ENCODE measurements at places on chromosomes 12 and 14.
A peak's percentile ranks its signal among the peaks of the same experiment; 100 is the strongest.

GRCh38 chr14:29584992-29585391, 342.7 kb downstream of the PRKD1 start:
- H3K4me1 ChIP-seq = no peaks in the 10 kb centered on the region
- peak; percentile 16 for DNase-seq
- no peak overlapping the region for H3K4me3 ChIP-seq
- no peak overlapping the region for H3K27ac ChIP-seq

DNA sequence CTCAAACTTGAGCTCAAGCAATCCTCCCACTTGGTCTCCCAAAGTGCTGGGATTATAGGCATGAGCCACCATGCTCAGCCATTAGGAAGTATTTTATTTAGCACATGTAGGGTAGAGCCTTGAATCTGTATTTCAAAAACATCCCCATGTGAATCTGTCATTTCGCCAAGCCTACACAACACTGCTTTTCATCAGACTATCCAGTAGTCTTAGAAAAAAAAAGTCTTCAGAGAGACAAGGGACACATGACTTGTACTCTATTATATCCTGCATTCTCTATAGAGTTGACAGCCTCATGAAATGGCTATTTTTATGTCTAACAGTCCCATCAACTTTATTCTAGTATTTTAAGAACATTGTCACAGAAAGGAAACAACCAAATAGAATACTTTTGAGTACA, 35.4 kb downstream of the TM7SF3 start:
- no peak overlapping the region for H3K27ac ChIP-seq
- H3K36me3 ChIP-seq = no peaks in the 10 kb centered on the region
- no peaks in the 10 kb centered on the region for H3K27me3 ChIP-seq
- H3K4me1 ChIP-seq = no peaks in the 10 kb centered on the region
- H3K4me3 ChIP-seq = no peak overlapping the region

DNA sequence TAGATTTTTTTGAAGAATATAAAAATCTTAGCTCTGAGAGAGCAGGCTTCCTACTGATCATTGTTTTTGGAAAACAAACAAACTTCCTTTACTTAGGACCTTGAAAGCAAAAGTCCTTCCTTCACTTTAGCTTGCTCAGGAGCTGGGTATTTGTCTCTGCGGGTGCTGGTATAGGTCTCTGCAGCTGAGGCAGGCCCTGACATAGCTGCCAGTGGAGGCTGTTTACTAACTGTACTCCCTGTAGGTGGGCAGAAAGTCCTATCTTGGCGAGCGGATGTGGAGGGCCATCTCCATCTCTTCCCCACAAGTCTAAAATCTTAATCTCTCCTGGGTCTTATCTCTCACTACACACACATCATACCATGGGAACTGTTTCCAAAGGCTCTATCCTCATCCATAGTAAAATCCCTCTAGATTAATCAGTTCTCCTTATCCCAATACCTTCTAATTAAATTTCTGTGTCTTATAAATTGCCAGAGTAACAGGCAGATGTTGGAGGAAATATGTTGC, 4.1 kb upstream of the MIA2 start:
- no peak overlapping the region for H3K27ac ChIP-seq
- DNase-seq = no peak
- no peaks in the 10 kb centered on the region for H3K36me3 ChIP-seq
- H3K4me1 ChIP-seq = peaks cover 3% of the 10 kb centered on the region
- no peaks in the 10 kb centered on the region for H3K27me3 ChIP-seq

- no peaks in the 10 kb centered on the region for H3K36me3 ChIP-seq
- H3K4me3 ChIP-seq = peak within 1 kb of the TSS; percentile 70
- H3K27me3 ChIP-seq = peaks cover 10% of the 10 kb centered on the region
- H3K27ac ChIP-seq = peak within 1 kb of the TSS; percentile 60
Observed at GRCh38 chr14:69259527-69260189, at the start of gene GALNT16. GALNT16 (plus strand) TSS chr14:69260158; CDS start chr14:69260291, 133 bp downstream.

DNA sequence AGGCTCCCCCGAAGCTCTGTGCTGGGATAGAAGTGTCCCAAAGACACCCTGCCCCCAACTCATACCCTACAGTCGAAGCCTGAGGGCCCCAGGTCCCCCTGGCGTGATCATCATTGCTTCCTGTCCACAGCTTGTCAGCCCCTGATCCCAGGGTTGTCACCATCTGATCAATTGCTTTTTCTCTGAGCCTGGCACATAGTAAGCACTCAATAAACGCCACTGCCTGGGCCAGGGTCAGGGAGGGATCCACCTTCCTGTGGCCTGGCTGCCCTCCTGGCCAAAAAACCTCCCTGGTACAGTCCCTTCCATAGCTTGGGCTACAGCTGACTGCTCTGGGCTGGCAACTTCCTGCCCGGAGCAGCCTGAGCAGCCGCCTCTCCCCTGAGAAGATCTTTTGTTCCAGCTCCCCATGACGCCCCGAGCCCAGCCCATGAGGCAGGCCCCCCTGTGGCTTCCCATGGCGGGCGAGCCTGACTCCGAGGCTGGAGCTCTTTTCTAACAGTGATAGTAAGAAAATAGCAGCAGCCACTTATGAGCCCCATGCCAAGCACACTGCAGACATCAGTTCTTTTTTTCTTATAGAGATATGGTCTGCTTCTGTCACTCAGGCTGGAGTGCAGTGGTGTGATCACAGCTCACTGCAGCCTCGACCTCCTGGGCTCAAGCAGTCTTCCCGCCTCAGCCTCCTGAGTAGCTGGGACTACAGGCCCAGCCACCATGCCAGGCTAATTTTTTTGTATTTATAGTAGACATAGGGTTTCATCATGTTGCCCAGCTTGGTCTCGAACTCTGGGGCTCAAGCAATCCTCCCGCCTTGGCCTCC, 6.5 kb downstream of the SH2B3 start:
- H3K27ac ChIP-seq = peak overlapping the region; percentile 93
- no peak overlapping the region for H3K4me3 ChIP-seq
- H3K36me3 ChIP-seq = no peaks in the 10 kb centered on the region
- no peaks in the 10 kb centered on the region for H3K4me1 ChIP-seq
- no peaks in the 10 kb centered on the region for H3K27me3 ChIP-seq

GRCh38 chr14:104062281-104062680, 23.2 kb upstream of the ASPG start:
- no peaks in the 10 kb centered on the region for H3K27me3 ChIP-seq
- no peak overlapping the region for H3K4me3 ChIP-seq
- H3K27ac ChIP-seq = no peak overlapping the region
- H3K4me1 ChIP-seq = no peaks in the 10 kb centered on the region

DNA sequence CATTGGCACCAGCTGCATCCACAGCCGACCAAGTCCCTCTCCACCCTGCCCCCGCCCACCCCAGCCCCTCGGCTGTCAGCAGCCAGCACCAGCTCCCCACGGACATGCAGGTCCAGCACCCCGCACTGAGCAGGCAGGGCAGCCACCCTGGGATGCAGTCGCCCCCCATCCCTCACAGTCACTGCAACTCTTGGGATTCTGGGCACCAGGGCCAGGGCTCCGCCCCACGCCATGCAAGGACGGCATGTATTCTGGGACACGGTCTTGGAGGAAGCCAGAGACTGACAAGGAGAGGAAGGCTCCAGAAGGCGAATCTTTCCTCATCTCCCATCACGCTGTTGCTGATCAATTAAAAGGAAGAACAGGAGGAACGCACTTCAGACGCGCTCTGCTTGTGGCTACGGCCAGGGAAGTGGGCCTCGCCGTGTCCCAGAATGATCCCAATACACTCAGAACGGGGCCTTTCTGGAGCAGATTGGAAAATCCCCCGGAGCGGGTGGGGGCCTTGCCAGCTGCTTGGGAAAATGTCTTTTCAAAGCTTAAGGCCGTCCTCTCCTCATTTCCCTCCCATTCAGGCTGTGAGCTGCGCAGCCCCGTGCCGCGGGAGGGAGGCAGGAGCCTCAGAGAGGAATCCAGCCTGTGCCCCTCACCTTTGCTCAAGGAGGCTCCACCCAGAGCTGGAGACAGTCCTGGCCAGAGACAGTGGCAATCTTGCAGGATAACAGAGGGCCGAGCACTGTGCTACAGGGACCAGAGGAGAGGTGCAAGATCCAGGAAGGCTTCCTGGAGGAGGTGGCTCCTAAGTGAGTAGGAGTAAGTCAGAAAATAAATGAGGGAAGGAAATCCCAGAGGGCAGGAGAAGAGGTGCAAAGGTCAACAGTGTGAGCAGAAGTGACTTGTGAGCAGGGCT, 54.1 kb upstream of the DIO3 start:
- no peaks in the 10 kb centered on the region for H3K4me1 ChIP-seq
- H3K27me3 ChIP-seq = no peaks in the 10 kb centered on the region
- H3K36me3 ChIP-seq = no peaks in the 10 kb centered on the region
- H3K27ac ChIP-seq = no peak overlapping the region

DNA sequence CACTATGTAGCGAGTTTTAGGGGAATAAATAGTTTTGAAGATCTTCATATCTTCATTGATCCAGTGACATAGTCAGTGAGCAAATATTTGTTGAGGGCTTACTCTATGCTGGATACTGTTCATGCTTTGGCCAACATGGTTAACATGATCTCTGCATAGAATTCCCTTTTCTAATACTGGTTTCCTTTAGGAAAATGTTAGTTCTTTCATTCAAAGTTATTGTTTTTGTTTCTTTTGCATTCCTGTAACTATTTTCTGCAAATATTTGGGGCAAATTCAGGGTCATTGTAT, 226.5 kb downstream of the C12orf50 start:
- no peaks in the 10 kb centered on the region for H3K4me1 ChIP-seq
- no peak overlapping the region for H3K27ac ChIP-seq
- no peaks in the 10 kb centered on the region for H3K27me3 ChIP-seq
- no peak overlapping the region for H3K4me3 ChIP-seq
- H3K36me3 ChIP-seq = no peaks in the 10 kb centered on the region

DNA sequence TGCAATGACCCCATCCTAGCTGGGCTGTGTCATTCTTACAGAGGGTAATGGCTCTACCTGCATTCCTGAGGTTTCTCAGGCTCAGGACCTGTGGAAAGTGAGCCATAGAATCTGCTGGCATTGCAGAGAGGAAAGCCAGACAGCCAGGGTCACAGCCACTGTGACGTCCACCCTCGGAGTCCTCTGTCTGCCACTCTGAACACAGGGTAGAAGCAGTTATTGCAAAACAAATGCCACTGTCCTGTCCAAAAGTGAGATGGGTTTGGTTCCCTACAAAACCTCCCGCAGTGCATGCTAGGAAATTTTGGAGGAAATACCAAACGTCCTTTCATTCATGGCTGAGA, 37.8 kb downstream of the TNFAIP2 start:
- H3K4me1 ChIP-seq = no peaks in the 10 kb centered on the region
- no peak overlapping the region for H3K4me3 ChIP-seq
- no peak for DNase-seq
- no peak overlapping the region for H3K27ac ChIP-seq

GRCh38 chr14:70000601-70001000, 121.4 kb downstream of the SMOC1 start:
- H3K27ac ChIP-seq = no peak overlapping the region
- no peaks in the 10 kb centered on the region for H3K27me3 ChIP-seq
- DNase-seq = no peak
- no peaks in the 10 kb centered on the region for H3K36me3 ChIP-seq

DNA sequence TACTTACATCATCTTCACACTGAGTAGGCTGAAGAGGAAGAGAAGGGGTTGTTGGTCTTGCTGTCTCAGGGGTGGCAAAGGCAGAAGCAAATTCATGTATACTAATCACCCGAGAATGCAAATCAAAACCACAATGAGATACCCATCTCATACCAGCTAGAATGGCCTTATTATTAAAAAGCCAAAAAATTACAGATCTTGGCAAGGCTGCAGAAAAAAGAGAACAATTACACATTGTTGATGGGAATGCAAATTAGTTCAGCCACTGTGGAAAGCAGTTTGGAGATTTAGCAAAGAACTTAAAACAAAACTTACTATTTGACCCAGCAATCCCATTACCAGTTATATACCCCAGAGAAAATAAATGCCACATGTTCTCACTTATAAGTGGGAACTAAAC, 154.9 kb downstream of the SEC23A start:
- H3K4me3 ChIP-seq = no peak overlapping the region
- H3K4me1 ChIP-seq = no peaks in the 10 kb centered on the region
- H3K27me3 ChIP-seq = no peaks in the 10 kb centered on the region
- no peak overlapping the region for H3K27ac ChIP-seq
- no peak for DNase-seq
- no peaks in the 10 kb centered on the region for H3K36me3 ChIP-seq

GRCh38 chr12:98519257-98519907, 4.0 kb downstream of the TMPO start:
- H3K4me3 ChIP-seq = no peak overlapping the region
- no peak for DNase-seq
- H3K27me3 ChIP-seq = no peaks in the 10 kb centered on the region
- no peaks in the 10 kb centered on the region for H3K36me3 ChIP-seq
- no peak overlapping the region for H3K27ac ChIP-seq

DNA sequence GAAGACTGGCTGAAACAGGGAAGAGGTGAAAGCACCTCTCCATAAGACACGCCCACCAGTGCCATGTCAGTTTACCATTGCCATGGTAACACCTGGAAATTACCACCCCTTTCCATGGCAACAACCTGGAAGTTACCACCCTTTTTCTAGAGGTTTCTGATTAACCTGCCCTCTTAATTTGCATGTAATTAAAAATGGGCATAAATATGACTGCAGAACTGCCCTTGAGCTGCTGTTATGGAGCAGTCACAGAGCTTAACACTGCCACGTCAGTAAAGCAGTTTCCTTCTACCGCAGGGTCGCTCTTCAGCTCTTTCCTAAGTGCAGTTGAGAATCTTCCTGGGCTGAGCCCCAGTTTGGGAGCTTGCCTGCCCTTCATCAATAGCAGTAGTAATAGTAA, 55.2 kb downstream of the RASSF3 start:
- H3K27me3 ChIP-seq = no peaks in the 10 kb centered on the region
- peak; percentile 40 for DNase-seq

DNA sequence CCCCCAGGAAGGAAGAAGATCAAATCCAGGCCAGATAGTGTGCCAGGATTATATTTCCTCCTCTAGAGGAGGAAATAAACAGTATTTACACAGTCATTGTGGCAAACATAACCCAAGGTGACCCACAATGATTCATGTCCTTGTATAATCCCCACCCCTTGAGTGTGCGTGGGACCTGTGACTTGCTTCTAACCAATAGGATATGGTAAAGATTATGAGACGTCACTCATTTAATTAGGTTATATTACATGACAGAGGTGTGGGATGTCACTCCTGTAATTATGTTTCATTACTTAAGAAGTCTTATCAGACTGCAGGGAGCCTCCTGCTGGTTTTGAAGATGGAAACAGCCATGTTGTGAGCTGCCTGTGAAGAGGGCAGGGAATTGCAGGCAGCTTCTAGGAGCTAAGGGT, 12.2 kb upstream of the CATSPERB start:
- H3K36me3 ChIP-seq = no peaks in the 10 kb centered on the region
- H3K4me3 ChIP-seq = no peak overlapping the region
- H3K27me3 ChIP-seq = no peaks in the 10 kb centered on the region
- no peak overlapping the region for H3K27ac ChIP-seq
- peak; percentile 65 for DNase-seq
- no peaks in the 10 kb centered on the region for H3K4me1 ChIP-seq

DNA sequence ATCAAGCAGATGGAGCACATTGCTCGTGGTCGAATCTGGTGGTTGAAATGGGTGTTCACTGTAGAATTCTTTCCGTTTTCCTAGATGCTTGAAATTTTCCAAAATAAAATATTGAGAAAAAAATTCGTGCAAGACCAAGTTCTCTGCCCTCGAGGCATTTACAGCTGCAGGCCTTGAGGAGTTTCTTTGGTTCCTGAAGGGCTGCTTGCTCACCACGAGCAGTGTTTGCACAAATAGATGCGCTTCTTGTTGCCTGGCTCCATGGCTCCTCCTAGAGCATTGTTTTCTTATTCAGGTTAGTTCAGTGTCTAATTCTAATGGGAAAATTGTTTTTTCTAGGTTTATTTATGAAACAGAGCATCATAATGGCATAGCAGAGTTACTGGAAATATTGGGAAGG, 74.5 kb upstream of the DYNC1H1 start:
- H3K27me3 ChIP-seq = no peaks in the 10 kb centered on the region
- H3K4me1 ChIP-seq = no peaks in the 10 kb centered on the region
- no peak for DNase-seq
- peaks cover 85% of the 10 kb centered on the region for H3K36me3 ChIP-seq

GRCh38 chr14:56115976-56116893, 2.0 kb upstream of the PELI2 start:
- H3K27ac ChIP-seq = no peak overlapping the region
- no peak for DNase-seq
- H3K4me1 ChIP-seq = peaks cover 5% of the 10 kb centered on the region
- no peak overlapping the region for H3K4me3 ChIP-seq
- H3K27me3 ChIP-seq = no peaks in the 10 kb centered on the region
